ENCODE measurements at places on chromosomes 3 and 15.
A peak's percentile ranks its signal among the peaks of the same experiment; 100 is the strongest.

GRCh38 chr15:81301815-81302399, 22.0 kb downstream of the STARD5 start:
- DNase-seq = no peak

- no peak for DNase-seq
These were observed 26.7 kb downstream of the ISL2 start for GRCh38 chr15:76363251-76363650.

GRCh38 chr15:75335705-75336355, at the start of gene COMMD4:
COMMD4 (plus strand) TSS chr15:75336063; CDS start chr15:75336090, 27 bp downstream.
- peak; percentile 37 for DNase-seq

- DNase-seq = no peak
These were observed 386.9 kb downstream of the FEZF2 start for GRCh38 chr3:61986473-61986872.

DNA sequence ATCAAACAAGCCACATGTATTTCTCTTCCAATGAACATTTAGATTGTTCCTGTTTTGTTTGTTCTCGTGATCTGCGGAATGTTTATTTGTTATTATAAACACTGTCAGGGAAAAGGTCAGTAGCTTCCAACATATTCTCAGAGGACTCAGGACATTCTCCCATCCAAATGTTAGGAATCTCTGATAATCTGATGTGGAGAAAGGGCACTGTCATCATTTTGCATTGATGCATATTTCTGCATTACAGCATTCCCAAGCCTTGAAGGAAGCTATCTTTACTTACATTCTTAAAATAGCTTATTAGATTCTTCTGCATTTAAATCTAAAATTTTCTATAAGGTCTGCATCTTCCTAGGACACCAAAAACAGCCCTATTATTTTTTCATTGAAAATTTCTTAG, 10.3 kb downstream of the MYO1E start:
- no peak for DNase-seq
